Transverse colon (tissue), 4 donors: ENCODE measurements at places on chromosomes 16 and 17. TPM values are rescaled to one million over a fixed set of nuclear protein-coding genes. Genes with fewer than 3 reads are reported as not detected.

DNA sequence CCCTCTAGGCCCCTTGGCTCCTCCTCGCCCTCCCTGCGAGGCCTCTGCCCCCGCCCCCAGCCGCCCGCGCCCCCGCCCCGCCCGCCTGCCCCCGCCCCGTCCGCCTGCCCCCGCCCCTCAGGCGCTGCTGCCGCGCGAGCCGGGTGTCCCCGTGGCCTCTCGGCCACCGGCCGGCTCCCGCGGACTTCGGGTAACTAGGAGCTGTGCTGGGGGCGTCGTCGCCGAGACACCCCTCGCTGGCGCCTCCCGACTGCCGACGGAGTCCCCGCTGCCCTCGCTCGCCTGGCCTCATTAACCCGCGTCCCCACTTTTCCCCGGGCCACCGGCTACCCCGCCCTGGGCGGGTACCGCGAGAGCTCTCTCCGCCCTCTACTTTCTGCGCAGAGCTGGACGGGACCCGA is at the start of gene TLCD1:
Gene TLCD1, minus strand, starts transcription at position 8 of the 401 bp plus-strand sequence. CDS start 136 bp downstream, outside the sequence.
- H3K36me3 ChIP-seq: no peaks in the 10 kb centered on the region
- peak within 1 kb of the TSS; percentile 77 for H3K4me3 ChIP-seq
- H3K27ac ChIP-seq: peak within 1 kb of the TSS; percentile 97
- peaks cover 63% of the 10 kb centered on the region for H3K4me1 ChIP-seq
- no peaks in the 10 kb centered on the region for H3K27me3 ChIP-seq

- no peaks in the 10 kb centered on the region for H3K27me3 ChIP-seq
- DNase-seq: no peak
- no peaks in the 10 kb centered on the region for H3K36me3 ChIP-seq
Measured at GRCh38 chr16:85308611-85309540, 196.6 kb upstream of the CIBAR2 start.

DNA sequence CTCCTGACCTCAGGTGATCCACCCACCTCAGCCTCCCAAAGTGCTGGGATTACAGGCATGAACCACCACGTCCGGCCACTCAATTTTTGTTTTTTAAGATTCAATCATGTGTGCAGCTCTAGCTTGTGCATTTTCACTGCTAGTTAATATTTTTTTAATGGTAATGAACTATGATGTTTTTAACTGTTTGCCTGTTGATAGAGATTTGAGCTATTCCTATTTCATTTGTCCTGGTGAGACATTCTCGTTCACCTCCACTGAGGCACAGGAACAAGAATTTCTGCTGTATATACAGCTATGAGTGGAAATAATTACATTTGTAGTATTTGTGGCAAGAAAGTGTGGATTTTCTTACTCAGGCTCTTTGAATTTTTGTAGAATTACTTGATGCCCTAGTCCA is 137.7 kb upstream of the MYOCD start:
- no peaks in the 10 kb centered on the region for H3K27me3 ChIP-seq
- H3K36me3 ChIP-seq: no peaks in the 10 kb centered on the region
- H3K27ac ChIP-seq: no peak overlapping the region
- H3K4me3 ChIP-seq: no peak overlapping the region

DNA sequence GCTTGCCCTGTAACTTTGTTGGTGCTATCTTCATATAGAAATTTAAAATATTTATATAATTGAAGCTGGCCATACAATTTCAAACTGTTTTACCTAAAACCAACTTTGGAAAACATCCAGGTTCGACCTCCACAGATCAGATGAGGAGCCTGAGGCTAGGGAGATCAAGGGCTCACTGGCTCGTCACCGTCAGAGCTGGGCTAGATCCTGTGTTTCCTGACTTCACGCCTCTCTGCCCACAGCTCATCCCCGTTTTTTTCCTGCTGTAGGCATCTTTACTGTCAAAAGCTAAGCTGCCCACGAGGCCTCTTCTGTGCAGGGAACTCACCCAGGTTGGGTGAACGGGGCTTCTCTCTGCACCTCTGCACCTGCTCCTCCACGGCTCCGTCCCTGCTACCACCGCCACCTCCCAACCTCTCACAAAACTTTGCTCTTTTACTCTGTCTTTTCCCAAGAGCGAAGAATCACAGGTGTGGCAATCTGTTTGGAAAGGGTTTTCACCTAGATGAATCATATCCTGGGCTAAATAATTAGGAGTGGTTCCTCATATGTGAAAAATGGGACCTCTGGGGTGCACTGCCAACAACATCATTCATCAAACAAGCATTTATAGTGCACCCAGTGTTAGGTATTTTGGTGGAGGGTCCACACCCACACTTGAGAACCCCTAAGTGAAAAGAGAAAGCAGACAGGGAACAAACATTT is 24.8 kb upstream of the KDM6B start:
- no peak for DNase-seq
- peaks cover 6% of the 10 kb centered on the region for H3K27me3 ChIP-seq
- no peak overlapping the region for H3K27ac ChIP-seq
- H3K4me3 ChIP-seq: no peak overlapping the region
- H3K4me1 ChIP-seq: peaks cover 8% of the 10 kb centered on the region

GRCh38 chr16:87582966-87583325 is 19.4 kb upstream of the JPH3 start:
- no peak for DNase-seq
- no peaks in the 10 kb centered on the region for H3K36me3 ChIP-seq
- H3K4me1 ChIP-seq: peaks cover 9% of the 10 kb centered on the region
- H3K4me3 ChIP-seq: no peak overlapping the region

- peaks cover 7% of the 10 kb centered on the region for H3K27me3 ChIP-seq
- no peak for DNase-seq
- H3K27ac ChIP-seq: no peak overlapping the region
- H3K36me3 ChIP-seq: no peaks in the 10 kb centered on the region
- peaks cover 4% of the 10 kb centered on the region for H3K4me1 ChIP-seq
Measured at GRCh38 chr16:47035436-47035835, 62.0 kb upstream of the DNAJA2 start.

- no peaks in the 10 kb centered on the region for H3K36me3 ChIP-seq
- H3K4me3 ChIP-seq: peak within 1 kb of the TSS; percentile 83
- DNase-seq: peak; percentile 90
- no peaks in the 10 kb centered on the region for H3K27me3 ChIP-seq
- H3K27ac ChIP-seq: peak within 1 kb of the TSS; percentile 98
Measured at GRCh38 chr17:50055426-50056216, at the start of gene ITGA3. Gene ITGA3 (plus strand): TSS chr17:50056110. CDS start chr17:50056440, 330 bp downstream.

DNA sequence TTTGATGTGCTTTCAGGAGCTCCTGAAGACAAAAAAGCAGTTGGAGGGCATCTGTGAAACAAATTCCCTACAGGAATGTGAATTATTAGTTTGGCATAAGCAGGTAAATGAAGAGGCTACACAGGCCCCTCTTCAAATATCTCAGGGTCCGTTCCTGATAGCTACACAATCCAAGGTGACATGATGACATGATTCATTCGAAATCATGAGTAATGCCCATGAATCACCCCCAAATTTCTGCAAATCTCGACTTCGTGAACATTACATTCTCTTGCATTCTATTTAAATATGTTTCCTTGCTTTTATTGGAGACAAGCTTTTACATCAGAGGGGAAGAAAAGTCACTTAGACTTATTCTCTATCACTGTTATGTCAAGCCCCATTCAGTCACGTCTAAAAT is 22.3 kb downstream of the GAN start:
- H3K36me3 ChIP-seq: no peaks in the 10 kb centered on the region
- DNase-seq: no peak
- no peak overlapping the region for H3K4me3 ChIP-seq
- H3K27me3 ChIP-seq: no peaks in the 10 kb centered on the region
- H3K4me1 ChIP-seq: no peaks in the 10 kb centered on the region
- no peak overlapping the region for H3K27ac ChIP-seq

- no peak overlapping the region for H3K4me3 ChIP-seq
- peaks cover 22% of the 10 kb centered on the region for H3K4me1 ChIP-seq
- peak overlapping the region; percentile 84 for H3K27ac ChIP-seq
- peaks cover 45% of the 10 kb centered on the region for H3K27me3 ChIP-seq
- no peak for DNase-seq
- no peaks in the 10 kb centered on the region for H3K36me3 ChIP-seq
Measured at GRCh38 chr17:55266958-55267688, 2.4 kb downstream of the HLF start.

GRCh38 chr17:81885454-81885853 is 5.9 kb downstream of the ALYREF start:
- H3K4me1 ChIP-seq: peaks cover 6% of the 10 kb centered on the region
- H3K27me3 ChIP-seq: no peaks in the 10 kb centered on the region
- H3K36me3 ChIP-seq: no peaks in the 10 kb centered on the region
- no peak for DNase-seq
- no peak overlapping the region for H3K27ac ChIP-seq

DNA sequence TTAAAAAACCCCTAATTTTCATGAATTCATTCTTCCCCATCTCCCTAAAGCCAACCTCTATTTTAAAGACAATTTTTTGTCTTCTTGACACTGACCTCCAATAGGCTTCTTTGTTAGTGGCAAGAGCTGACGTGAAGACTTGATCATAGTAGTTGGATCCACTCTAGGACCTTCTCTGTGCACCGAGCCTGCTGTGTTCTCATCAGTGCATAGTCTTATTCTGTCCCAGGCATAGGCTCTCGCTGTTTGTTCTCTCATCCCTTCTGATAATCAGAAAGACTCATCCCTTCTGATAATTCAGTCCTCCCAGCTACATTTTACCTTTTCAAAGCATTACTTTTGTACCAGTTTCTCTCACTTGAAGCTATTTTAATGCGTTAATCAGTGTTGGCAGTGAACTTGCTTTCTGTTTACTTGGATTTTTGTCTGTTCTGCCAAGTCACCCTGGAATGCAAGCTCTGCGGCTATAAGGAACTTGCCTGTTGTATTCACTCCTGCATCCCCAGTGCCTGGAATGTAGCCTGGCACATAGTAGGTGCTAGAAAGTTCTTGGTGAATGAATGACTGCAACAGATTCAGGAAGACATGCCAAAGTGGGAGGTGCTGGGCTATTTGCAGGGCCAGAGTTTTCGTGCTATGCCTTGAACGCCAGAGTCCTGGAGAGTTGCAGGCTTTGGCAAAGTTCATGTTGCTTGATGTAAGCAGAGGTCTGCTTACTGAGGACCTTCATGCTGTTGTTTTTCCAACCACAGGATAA is 147.6 kb upstream of the MPHOSPH6 start:
- no peak for DNase-seq
- H3K36me3 ChIP-seq: no peaks in the 10 kb centered on the region
- H3K27ac ChIP-seq: no peak overlapping the region
- no peaks in the 10 kb centered on the region for H3K27me3 ChIP-seq

- H3K4me3 ChIP-seq: no peak overlapping the region
- peaks cover 3% of the 10 kb centered on the region for H3K27me3 ChIP-seq
- H3K27ac ChIP-seq: no peak overlapping the region
- H3K4me1 ChIP-seq: no peaks in the 10 kb centered on the region
Measured at GRCh38 chr17:14972844-14973243, 292.3 kb downstream of the PMP22 start.

CCL4 gene
- total RNA-seq: not detected

DNA sequence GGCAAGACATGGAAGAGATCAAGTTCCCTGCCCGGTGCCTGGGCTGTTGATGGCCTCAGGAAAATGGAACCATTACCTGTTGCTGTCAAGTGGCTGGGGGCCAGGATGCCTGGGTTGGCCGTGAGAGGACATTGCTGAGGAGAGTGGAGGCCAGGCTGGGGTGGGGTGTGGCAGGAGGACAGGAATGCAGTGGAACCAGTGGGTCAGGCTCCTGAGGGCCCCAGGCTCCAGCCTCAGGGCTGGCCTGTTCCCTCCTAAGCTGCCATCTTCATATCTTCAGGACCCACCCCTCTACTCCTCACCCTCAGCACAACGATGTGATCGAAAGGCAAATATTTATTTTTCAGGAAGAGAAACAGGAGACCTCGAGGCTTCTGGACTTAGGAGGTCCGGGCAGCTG is 8.5 kb upstream of the YPEL3 start:
- H3K27ac ChIP-seq: no peak overlapping the region
- no peaks in the 10 kb centered on the region for H3K27me3 ChIP-seq
- H3K4me3 ChIP-seq: no peak overlapping the region
- H3K4me1 ChIP-seq: no peaks in the 10 kb centered on the region

DNA sequence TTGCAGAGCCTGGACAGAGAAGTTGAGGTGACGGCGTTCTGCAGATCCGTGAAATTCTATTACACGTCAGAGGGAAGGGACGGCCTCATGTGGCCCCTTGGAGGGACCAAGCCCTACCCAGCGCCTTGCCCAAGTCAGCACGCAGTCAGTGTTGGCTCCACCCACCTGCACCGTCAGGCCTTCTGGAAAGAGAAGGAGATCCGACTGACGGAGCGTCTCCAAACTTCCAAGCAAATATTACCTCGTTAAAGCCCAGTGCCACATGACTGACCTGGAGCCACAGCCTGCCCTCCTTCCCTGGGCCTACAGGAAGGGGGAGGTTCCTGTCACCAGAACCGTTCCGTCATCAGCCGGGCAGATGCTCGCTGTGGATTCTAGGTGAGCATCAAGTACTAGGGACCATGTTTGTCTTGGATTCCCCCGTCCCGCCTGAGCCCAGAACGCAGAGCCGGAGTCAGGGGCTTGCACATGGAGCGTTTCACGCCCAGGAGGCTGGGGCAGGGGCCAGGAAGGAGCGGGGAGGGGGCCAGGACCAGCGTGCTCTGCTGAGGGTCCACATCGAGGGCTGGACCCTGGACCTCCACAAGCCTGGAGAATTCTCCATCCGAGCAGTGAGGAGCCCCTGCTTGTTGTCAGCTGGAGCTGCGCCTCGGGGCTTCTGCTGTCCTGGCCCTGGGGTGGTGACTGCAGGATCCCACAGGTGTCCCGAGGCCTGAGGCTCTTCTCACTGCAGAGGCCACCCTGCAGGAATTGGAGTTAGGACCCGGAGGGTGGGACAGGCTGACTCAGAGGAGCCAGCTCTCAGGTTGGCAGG is 22.6 kb upstream of the METRNL start:
- H3K27ac ChIP-seq: no peak overlapping the region
- H3K4me3 ChIP-seq: no peak overlapping the region
- H3K27me3 ChIP-seq: no peaks in the 10 kb centered on the region
- no peak for DNase-seq

TEKT1 gene
- not detected for total RNA-seq

GRCh38 chr16:46918905-46919792 is 35.0 kb downstream of the GPT2 start:
- no peaks in the 10 kb centered on the region for H3K27me3 ChIP-seq
- DNase-seq: peak; percentile 22
- no peak overlapping the region for H3K27ac ChIP-seq

- no peaks in the 10 kb centered on the region for H3K36me3 ChIP-seq
- no peak overlapping the region for H3K4me3 ChIP-seq
- no peaks in the 10 kb centered on the region for H3K27me3 ChIP-seq
- no peak for DNase-seq
- no peaks in the 10 kb centered on the region for H3K4me1 ChIP-seq
Measured at GRCh38 chr17:32223703-32224102, 41.9 kb upstream of the RHBDL3 start.

DNA sequence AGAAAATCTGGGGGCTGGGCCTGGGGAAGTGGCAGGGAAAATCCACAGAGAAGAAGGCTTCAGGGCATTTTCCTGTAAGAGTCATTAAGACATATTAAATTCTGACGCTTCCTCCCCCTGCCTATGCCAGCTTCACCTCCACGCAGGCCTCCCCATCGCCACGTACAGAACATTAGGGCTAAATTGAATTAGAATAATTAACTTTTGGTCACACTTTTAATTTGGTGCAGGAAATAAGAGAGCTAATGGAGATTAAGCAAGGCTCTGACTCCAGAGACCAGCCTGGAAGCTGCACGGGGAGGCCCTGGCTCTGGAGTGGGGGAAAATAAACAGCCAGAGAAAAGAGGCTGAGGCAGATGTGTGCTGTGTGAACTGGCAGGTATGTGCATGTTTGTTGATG is 148.0 kb downstream of the CCT6B start:
- no peak overlapping the region for H3K27ac ChIP-seq
- H3K4me1 ChIP-seq: no peaks in the 10 kb centered on the region
- DNase-seq: no peak
- H3K27me3 ChIP-seq: no peaks in the 10 kb centered on the region
- H3K4me3 ChIP-seq: no peak overlapping the region

GRCh38 chr16:13324851-13325250 is 423.5 kb downstream of the SHISA9 start:
- H3K27ac ChIP-seq: no peak overlapping the region
- no peaks in the 10 kb centered on the region for H3K4me1 ChIP-seq
- DNase-seq: no peak
- H3K4me3 ChIP-seq: no peak overlapping the region

NLGN2 gene
- total RNA-seq: 5.1 TPM
